ENCODE measurements at places on chromosomes 12 and 14.

DNA sequence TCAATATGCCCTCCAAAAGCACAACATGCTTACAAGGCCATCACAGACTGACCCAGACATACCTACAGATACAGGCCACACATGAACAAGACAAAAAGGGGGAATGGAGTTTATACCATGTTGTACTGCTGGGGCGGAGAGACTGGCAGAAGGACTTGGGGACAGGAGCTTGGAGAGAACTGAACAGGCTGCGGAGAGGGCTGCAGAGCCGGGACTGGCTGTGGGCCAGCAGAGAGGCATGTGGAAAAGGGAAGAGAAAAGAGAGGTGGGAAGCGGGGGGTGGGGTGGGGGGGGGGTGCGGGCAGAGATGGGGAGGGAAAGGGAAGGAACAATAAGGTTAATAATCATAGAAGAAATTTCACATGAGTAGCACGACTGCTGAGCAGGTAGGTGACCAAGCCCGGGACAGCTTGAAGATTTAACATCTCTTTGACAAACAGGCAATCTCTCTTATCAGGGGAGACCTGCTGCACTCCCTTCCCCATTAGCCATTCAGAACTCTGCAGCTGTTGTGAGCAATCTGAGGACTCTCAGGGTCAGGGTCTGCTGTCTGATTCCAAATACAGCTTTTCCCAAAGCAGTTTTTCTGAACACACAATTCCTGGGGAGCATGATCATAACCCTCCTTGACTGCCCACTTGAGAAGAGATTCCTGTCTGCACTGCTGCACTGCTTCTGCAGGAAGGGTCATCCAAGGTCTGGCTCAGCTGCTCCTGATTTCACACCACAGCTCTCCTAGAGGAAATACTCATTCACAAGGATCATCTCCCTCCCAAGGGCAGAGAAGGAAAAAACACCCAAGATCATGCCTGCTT, 21.6 kb upstream of the STAC3 start:
- no peak for DNase-seq

DNA sequence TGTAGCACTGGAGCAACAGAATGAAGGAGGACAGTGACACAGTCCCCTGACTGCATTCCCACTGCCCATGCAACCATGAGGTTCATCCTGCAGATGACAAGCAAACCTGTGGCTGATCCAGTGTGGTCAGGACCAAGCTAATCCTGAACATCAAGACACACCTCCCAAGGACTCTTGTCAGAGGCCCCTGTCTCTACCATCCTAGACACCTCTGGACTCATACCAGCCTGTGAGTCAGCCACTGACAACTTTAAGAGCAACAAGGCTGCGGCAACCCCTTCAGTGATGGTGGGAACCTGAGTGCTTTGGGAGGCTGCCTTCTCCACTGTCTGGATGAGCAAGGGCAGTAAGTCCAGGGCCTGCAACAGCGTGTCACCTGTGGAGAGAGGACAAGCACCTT, 24.6 kb downstream of the GCN1 start:
- DNase-seq, result no peak

GRCh38 chr12:43896496-43896895, 60.6 kb downstream of the TMEM117 start:
- DNase-seq, result no peak

DNA sequence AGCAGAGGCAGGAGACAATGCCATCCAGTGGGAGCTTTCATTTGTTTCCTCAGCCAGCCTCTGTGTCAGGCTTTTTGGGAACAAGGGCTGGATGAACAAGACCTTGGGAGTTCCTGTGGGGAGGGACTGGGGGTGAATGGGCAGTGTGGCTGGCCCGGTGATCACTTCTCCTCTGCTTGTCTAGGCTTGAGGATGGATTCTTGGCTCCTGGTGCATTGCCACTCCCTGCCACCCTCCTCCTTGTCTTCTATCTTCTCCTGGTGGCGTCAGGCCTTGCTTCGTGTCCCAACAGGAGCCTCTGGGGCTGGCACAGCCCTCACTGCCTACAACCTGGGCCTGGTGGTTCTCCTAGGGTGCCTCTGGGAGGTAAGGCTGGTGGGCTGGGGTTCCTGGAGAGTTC, 25.0 kb upstream of the KCNA5 start:
- DNase-seq, result no peak

DNA sequence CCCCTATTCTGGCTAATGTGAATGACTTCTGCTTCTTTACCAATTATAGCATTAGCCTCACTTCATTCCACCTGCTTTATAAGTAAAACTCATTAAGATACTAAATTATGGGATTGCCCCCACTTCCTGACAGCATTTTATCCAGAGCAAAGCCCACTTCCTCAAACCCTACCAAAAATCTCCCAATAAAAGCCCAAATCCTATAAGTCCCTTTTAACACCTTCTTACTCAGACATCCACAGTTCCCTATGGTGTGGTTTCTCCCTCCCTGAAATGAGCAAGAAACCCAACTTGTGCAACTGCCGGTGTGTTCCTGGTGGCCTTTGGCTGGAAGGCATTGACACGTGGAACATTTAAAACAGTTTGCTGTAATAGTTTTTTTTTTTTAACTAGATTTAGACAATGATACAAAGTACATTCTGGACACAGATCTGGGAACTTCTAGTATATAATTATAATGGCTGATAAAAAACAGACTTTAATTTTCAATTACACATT, 53.1 kb downstream of the BRMS1L start:
- no peak for DNase-seq

- no peak for DNase-seq
Observed at GRCh38 chr14:34754687-34755086, 40.3 kb upstream of the CFL2 start.

DNA sequence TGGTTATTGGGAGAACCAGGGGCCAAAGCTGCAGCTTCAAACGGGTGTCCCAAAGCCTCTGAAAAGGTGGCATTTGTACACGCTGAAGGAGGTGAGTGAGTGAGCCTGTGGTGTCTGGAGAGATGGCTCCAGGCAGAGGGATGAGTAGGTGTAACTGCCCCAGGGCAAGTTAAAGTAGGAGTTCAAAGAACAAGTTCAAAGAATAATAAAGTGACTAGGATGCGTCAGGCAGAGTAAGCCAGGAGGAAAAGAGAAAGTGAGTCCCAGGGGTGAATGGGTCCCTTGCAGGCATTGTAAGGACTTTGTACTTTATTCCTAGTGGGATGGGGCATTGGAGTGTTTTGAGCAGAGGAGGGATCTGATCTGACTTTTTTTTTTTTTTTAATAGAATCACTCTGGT, 201.4 kb upstream of the PWP1 start:
- DNase-seq, result no peak

- no peak for DNase-seq
Observed at GRCh38 chr14:38522724-38523123, 266.8 kb upstream of the CLEC14A start.

GRCh38 chr12:61879229-61879628, 381.0 kb upstream of the USP15 start:
- DNase-seq, result no peak

DNA sequence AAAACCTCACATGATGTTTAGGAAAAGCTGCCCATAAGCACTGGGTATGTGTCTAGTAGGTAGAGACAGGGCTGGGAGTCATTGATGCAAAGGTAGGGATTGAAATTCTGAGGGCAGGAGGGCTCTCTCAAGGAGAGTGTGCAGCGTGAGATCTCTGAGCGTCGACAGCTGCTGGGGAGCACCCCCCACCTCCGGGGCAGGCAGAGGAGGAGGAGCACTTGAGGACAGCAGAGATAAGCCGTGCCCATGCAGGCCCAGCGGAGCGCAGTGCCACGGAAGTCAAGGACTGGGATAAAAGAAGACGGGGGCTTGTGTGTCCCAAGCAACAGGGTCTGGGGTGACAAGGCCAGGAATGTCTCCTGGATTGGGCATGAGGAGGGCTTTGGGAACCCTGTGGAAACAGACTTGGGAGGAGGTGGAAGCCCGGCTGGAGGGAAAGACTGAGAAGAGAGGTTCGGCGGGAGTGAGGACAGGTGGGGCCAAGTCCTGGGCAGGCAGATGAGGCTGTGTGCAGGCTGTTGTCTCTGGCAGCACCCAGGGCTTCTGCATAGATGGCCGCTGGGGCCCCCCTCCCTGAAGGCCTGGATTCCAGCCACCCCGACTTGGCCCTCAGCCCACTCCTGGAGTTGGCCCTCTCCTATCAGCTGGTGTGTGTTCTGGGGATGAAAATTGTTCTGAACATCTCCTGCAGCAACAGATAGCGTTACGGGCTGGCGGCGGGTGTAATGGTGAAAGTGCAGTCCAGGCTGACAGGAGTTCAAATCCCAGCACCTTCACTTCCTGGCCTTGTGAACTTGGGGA, 1.9 kb downstream of the CACNA2D4 start:
- no peak for DNase-seq

DNA sequence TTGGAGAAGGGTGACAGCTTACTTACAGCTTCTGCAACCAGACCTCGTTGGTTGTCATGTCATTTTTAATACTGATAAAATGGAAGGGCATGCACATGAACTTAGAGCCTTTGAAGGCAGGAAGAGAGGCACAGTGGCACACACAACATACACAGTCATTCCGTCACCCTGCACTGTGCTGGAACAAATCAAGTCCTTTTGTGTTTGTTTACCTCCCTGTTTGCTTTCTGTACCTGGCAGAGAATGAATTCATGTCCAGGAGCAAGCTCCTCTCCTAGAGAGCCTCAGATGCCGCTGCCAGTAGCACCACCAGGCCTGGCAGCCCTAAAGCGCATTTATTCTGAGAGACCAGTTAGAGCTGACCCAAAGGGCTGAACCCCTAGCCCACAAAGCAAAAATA, 460.3 kb downstream of the EGLN3 start:
- no peak for DNase-seq

- no peak for DNase-seq
Observed at GRCh38 chr12:131123817-131124216, 170.1 kb downstream of the ADGRD1 start.

DNA sequence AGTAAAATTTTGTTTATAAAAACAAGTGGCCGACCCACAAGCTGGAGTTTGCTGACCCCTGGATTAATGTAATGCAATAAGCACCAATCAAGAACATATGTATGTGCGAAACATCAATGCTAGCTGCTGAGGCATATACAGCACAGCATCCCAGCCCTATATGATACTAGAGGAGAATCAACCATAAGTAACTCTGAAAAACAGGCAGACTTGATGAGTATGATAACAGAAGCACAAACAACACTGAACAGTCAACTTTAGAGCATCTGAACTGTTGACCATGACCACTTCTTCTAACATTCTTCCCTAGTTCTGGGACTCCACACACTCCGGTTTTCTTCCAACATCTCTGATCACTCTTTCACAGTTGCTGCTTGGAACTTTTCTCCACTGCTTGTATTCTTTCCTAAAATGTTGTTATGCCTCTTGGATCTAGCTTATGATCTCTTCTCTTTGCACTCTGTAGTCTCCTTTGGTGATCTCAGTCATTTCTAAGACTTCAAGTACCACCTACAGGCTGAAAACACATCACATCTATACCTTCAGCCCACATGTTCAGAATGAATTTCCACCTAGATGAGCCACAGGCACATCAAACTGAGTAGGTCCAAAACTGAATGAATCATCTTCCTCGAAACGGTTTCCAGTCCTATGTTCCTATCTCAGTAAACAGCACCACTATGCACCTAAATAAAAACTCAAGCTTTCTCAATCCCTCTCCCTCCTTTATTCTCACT, 57.2 kb downstream of the STXBP6 start:
- DNase-seq, result no peak

- no peak for DNase-seq
Observed at GRCh38 chr12:12682284-12682683, 13.7 kb downstream of the GPR19 start.

DNA sequence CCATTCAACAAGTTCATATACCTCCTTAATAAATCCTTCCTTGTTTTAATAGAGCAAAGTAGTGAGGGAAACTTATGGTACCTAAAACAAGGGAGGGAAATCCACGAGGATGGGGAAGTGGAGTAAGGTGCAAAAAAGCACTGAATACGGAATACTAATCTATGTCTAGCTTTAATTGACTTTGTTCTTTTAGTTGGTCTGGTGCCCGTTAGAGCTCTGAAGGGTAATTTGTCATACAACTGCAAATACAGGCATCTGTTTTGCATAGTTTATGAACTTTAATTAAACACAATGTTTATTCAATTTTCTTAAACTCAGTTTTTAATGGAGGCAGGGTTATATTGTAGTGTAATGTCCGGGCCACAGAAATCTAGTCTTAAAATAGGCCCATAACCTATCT, 67.0 kb downstream of the E2F7 start:
- no peak for DNase-seq

GRCh38 chr12:59695379-59695778, 99.5 kb downstream of the SLC16A7 start:
- no peak for DNase-seq

DNA sequence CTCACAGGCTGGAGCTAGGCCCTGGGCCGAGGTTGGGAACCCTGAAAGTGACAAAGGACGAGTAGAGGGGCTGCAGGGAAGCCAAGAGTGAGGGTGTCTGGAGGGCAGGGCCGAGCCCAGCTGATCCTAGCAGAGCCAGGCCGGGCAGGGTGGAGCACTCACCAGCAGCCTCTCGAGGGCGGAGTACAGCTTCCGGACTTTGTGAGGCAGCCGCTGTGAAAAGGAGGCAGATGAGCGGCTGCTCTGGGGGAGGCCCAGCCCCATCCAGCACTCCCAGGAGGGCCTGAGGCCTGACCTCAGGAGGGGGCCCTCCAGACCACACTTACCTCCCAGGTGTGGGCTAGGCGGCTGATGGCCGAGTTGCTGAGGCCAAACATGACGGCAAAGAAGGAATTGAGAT, 14.7 kb upstream of the ENDOU start:
- no peak for DNase-seq

- DNase-seq, result no peak
Observed at GRCh38 chr14:35835208-35835982, 9.3 kb downstream of the BRMS1L start.

DNA sequence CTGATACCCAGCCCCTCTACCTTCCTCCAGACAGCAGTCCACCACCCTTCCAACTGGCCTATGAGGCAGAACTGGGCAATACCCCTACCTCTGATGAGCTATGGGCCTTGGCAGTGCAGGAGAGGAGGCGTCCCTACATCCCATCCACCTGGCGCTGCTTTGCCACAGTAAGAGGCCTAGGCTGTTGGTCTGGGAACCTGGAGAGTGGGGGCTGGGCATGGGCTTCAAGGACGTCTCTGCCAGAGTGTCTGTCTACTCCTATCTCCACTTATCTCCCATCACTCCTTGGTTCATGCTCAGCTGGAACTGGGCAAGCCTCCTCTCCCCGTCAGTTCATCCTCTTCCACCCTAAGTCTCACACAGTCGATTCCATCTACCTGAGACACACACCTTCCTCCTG, 6.5 kb downstream of the AMHR2 start:
- DNase-seq, result no peak

Measured in stimulated activated CD8-positive, alpha-beta memory T cell treated with anti-CD3 and anti-CD28 coated beads, Interleukin-4, amount 100 ng/mL, for 1 hour (primary cell).